ENCODE measurements at places on chromosomes 13 and 19. TPM values are rescaled to one million over a fixed set of nuclear protein-coding genes. Genes with fewer than 3 reads are reported as not detected.
A peak's percentile ranks its signal among the peaks of the same experiment; 100 is the strongest.

Gene CYP4F8
- total RNA-seq: not detected

Gene NCR1
- not detected for total RNA-seq

- no peak for DNase-seq
These were observed at the start of gene CBLC for GRCh38 chr19:44777715-44778347. Gene CBLC, plus strand, starts transcription at chr19:44777890. Its CDS starts 42 bp downstream, at chr19:44777932.

DNA sequence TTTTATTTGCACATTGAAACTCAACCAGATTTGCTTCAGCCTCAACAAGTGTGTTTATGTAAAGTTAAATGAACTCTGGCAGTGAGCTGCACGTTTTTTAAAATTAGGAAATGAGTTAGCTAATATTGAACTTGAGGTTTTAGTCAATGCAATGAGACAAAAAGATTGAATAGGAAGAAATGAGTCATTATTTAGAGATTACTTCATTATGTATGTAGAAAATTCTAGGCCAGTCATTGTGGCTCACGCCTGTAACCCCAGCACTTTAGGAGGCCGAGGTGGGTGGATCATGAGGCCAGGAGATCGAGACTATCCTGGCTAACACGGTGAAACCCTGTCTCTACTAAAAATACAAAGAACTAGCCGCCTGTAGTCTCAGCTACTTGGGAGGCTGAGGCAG is 22.8 kb upstream of the CD70 start:
- peak; percentile 72 for DNase-seq

- DNase-seq: peak; percentile 47
These were observed 5.0 kb downstream of the CBLC start for GRCh38 chr19:44782729-44783128.

Data from M059J (cell line).